ENCODE measurements at places on chromosomes 5 and 9.

DNA sequence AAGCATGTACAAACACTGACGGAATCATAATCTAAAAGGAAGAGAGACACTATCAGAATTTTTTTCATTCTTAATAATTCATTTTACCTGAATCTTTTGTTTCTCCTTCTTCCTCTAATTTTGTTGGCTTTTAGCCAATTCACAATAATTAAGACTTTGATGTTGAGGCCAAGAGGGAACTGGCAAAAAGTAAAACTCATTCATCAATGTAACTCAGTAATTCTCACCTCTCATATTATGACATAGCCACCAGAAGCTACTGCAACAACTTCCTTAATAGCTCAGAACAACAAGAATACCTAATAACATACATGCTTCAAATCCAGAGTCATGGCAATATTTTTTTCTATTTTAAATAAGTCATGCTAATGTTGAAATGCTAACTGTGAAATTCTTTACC, 64.5 kb downstream of the MCTP1 start:
- DNase-seq, result no peak

DNA sequence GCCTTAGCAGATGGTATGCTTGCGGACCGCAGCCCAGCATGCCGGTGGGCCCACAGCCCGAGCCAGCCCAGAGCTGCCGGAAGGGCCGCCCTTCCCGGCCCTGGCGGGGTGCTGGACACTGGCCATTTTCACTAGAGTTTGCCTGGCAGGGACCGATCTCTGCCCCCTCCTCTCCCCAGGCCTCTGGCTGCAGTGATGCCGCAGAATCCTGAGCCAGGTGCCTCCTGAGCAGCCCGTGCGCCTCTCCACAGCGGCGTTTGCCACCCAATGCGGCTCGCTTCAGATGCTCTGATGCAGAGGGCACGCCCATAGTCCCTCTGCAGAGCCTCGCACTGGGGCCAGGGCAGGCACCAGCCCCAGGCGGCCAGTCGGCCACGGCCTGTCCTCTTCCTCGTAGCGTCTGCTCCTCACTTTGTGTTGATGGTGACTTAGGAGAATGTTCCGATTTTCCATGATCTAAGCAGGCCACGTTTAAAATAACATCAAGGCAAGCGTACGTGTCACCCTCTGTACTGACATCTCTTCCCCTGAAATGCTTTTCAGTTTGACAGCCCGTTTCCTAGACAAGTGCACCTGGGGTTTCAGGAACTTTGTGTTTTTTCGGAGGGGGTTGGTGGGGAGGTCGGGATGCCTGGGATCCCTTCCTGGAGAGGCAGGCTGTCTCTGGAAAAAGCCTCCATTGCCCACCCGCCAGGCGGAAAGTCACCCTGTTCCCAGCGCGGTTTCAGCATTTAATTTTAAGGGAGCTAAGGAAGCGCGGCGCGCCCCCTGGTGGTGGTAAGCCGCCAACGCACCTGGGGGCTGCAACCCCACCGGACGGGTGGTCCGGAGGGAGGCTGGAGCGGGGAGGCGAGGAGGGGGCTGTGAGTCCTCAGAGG, 29.8 kb upstream of the HMCN2 start:
- peak; percentile 59 for DNase-seq

- DNase-seq, result no peak
Observed at GRCh38 chr5:103572454-103572853, 9.9 kb upstream of the NUDT12 start.

GRCh38 chr5:133723651-133724366, 111.5 kb upstream of the FSTL4 start:
- no peak for DNase-seq

- no peak for DNase-seq
Observed at GRCh38 chr5:67142816-67143215, 53.8 kb downstream of the CD180 start.

- no peak for DNase-seq
Observed at GRCh38 chr9:21314152-21314551, 9.0 kb upstream of the IFNA5 start.

GRCh38 chr9:115986508-115986907, 167.1 kb upstream of the PAPPA start:
- no peak for DNase-seq

DNA sequence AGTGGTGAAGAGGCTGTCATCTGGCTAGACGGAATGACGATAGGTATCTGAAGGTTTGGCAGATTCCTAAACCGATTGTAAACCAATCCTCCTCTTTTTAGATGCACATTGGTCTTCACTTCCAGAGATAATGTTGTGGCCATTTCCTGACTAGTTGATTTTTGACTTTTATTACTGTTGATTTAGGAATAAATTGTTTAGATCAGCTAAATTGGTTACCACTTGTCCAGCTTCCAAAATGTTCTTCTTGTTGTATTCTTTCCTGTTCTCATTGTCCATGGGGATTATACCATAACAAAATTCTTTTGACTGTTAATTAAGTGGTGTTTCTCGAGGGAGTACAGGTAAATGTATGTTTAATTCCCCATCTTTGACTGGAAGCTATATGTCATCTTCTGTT, 119.7 kb downstream of the MACROH2A1 start:
- DNase-seq, result no peak

DNA sequence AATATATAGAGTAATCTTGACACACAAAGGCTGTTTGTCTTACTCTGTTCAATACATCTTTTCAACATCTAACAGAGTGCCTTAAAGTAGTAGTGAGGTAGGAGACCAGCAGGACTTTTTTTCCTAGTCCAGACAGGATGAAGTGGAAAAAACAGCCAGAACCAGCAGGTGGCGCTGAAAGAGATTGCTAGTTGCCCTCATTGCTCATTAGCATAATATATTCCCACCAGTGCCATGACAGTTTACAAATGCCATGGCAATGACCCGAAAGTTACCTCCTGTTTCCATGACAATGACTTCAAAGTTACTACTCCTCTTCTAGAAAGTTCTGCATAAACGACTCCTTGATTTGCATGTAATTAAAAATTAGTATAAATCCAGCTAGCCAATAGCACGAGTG, 387.4 kb downstream of the ACTL7B start:
- DNase-seq, result peak; percentile 41

- no peak for DNase-seq
Observed at GRCh38 chr9:92631452-92632343, 38.2 kb downstream of the IPPK start.

- DNase-seq, result no peak
Observed at GRCh38 chr9:7238247-7238637, 480.5 kb downstream of the KDM4C start.

GRCh38 chr5:36505021-36505420, 101.4 kb upstream of the SLC1A3 start:
- no peak for DNase-seq

- no peak for DNase-seq
Observed at GRCh38 chr9:556199-556598, 285.3 kb upstream of the DMRT1 start.

DNA sequence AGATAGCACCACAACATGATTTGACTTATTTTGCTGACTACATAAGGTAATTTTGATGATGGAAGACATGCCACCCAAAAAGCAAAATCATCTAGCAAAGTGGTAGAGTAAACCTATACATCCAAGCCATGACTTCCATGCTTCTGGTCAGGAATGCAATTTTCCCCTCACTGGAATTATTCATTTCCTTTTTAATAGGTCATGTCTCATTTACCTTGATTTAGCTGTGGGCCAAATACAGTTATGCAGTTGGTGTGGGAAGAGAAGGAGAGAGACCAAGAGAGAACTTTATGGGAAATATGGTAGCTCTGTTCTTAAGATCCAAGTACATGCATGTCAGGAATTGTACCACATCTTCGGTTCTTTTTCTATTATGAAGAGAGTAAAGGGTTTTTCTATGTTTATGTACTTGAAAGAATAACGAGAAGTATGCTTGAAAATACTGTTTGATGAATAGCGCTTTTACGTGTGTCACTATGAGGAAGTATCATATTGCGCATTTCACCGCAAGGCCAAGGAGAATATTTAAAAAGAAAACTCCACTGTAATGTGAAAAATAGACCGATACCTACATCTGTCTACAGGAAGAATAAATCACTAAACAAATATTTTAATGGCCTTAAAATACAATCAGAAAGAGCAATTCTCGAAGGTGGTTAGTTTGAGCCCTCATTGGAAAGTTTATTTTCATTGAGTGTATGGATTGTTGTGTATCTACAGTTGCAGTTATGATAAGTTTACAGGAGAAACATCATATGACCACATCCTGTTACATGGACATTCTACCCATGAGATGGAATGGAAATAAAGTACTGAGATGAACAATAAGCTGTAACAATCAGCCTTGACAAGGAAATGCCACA, 134.0 kb downstream of the FOXD1 start:
- no peak for DNase-seq

GRCh38 chr5:123651234-123651633, 139.3 kb downstream of the CSNK1G3 start:
- DNase-seq, result no peak

DNA sequence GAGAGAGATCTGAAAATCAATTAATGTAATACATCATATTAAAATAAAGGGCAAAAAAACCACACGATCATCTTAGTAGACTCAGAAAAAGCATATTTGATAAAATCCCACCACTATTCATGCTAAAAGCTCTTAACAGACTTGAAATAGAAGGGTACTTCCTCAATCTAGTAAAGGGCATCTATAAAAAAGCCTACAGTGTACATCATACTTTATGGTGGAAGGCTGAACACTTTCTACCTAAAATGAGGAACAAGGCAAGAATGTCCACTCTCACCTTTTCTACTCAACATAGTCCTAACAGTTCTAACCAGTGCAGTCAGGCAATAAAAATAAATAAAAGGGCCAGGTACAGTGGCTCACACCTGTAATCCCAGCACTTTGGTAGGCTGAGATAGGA, 38.9 kb downstream of the POLK start:
- no peak for DNase-seq

DNA sequence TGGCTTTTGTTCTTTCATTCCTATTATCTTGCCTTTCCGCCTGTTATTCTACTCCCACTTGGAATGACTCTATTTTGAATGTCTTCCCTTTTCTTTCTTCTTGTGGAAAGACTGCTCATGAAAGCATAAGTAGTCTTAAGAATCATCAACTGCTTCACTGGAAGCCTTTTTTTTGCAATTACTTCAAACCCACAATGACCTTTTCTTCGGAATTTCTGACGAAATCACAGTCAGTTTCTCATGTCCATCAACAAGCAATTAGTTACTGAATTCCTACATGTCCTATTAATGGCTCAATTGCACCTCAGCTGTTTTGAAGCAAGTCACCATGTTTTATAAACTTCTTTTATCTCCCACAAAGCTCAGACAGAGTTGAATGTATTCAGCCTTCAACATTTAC, 196.2 kb downstream of the TARS1 start:
- peak; percentile 20 for DNase-seq

DNA sequence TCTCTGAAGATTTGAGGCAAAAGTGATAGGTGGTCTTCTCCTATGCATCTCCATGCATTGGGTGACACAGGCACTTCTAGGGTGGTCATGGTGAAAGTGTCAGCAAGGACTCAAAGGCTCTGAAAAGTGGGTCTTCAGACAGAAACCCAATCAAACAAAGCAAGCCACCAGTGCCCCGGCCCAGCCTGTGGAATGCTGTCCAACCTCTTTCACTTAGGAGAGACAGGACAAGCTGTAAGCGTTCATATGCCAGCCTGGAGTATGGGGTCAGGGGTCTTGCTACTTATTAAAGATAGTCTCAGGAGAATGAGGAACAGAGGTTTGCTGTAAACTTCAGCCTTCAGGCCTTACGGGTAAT, 324.5 kb downstream of the GADD45G start:
- DNase-seq, result no peak

DNA sequence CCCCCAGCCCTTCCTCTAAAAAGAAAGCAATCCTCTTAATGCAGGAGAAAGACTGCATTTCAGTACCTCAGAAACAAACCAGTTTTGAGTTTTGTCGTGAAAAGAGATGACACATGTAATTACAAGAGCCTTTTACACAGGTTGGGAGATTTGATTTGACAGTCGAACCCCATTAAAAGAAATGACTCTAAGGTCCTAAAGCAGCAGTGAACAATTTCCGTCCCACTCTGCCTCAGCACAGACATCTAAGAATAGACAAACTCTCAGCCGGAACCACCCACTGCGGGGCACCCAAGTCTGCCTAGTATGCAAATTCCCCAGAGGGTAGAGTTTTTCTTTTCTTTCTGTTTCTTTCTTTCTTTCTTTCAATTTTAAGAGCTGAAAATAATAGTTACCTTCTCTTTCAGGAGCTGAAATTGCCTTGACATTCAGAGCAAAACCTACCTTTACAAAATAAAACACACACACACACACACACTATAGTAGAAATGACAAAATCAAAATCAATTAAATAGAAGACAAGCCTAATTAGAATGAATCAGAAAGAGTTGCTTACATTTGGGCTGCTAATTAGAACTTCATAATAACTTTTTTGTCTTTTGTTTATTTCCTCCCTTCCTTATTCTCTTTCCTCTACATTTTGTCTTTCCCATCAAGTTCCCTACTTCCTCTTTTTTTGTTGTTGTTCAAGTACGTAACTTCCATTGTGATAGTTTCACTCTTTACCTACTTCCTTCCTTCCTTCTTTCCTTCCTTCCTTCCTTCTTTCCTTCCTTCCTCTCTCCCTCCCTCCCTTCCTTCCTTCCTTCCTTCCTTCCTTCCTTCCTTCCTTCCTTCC, 65.1 kb downstream of the BASP1 start:
- peak; percentile 26 for DNase-seq

- no peak for DNase-seq
Observed at GRCh38 chr9:123408313-123409262, 52.6 kb downstream of the CRB2 start.

GRCh38 chr5:135295852-135296251, 103.2 kb downstream of the MACROH2A1 start:
- DNase-seq, result no peak

- DNase-seq, result no peak
Observed at GRCh38 chr9:76766126-76766525, 1.9 kb downstream of the PCA3 start.
